H7 (cell line): ENCODE measurements at places on chromosomes 6 and 20.

DNA sequence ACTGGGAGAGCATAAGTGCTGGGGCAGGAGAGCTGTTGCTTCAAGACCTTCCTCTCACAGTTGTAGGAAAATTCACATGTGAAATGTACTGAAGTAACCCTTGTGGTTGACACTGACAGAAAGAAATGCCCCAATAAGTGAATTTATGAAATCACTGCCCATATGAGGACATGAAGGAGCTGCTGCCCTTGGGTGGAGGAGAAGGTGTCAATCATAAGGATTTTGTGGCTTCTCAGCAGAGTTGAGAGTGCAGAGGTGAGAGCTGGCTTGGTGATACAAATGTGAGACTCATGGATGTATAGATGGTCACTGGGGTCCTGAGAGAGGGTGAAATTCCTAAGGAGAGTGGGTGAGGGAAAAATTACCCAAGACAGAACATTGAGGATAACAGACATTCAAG is 33.9 kb upstream of the CMTR1 start:
- DNase-seq: no peak

DNA sequence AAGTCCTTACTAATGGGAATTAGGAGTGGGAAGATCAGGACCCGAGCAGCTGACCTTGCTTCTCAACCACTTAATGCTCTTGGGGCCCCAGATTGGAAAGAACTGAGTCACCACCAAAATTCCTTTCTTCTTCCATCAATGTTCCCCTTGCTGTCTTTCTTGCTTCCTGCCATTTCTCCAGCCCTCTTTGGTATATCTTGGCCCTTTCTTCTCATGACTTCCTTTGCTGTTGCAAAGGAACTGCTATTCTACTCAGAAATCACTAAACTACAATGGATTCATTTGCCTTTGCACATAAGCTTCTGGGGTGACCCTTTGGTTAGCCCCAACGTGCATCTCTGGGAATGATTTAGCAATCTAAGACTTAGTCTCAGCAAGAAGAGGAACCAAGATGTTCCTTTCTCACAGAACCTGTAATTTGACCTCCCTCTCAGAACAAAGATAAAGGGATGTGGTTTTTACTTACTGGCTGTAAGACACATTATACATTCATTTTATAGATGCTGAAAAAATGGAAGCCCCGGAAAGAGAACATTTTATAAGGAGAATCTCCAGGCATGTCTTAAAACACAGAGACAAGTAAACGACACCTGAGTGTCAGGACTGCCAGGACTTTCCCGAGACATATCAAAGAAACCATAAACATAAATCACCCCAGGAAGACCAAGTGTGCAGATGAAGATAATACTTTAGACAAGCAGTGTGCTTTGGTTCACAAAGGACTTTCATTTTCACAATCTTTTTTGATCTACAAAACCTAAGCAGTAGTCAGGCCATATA is 99.0 kb upstream of the TNFAIP3 start:
- DNase-seq: no peak

- DNase-seq: no peak
Measured at GRCh38 chr6:54587277-54587676, 259.3 kb upstream of the FAM83B start.

DNA sequence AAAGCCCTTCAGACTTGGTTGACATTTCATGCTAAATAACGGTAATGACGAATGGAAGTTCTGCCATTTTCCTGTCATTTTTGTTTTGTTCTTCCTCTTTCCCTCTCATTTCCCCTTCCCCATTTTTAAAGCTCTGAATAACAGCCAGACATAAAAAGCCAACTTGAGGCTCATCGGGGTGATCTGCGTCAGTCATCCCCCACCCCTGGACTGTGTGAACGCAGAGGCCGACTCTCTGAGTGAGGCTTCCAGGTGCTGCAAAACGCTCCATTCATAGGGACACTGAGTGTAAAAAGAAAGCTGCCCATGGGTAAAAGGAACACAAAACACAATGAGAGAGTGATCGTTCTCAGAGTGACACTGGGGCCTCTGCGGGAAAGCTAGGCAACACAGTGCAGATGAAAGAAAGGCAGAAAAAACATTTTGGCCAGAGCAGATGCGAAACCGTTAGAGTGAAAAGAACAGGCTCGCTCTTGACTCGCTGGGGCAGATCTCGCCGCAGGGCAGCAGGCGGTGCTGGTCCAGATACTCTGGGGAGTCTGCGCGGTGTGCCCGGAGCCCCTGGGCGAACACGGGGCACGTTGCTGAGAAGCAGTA is 684.8 kb downstream of the QKI start:
- DNase-seq: no peak

GRCh38 chr6:2986722-2987221 is 12.9 kb upstream of the NQO2 start:
- DNase-seq: no peak
